ENCODE measurements at places on chromosomes 2 and 18.

GRCh38 chr2:111198701-111199100, 78.0 kb downstream of the BCL2L11 start:
- DNase-seq = no peak

GRCh38 chr2:232416521-232417470, 10.2 kb downstream of the ALPG start:
- no peak for DNase-seq

DNA sequence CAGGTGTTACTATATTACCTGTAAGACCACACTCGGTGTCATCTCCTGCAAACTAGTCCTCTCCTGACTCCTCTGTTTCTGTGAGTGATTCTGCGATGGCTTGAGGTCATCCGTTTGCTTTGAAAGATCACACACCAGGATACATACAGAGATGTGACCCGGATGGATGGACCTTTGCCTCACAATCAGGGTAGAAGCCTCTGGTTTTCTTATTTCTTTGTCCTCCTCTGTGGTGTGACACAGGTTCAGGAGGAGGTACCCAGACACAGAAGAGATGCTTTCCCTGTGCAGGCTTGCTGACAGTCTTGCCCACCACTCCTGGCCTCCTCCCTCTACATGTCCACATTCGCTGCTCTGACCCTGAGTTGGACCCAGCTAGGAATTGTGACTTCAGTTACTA, 34.6 kb downstream of the PSD4 start:
- no peak for DNase-seq

- no peak for DNase-seq
Measured at GRCh38 chr2:197247083-197247482, 63.5 kb downstream of the ANKRD44 start.

- DNase-seq = no peak
Measured at GRCh38 chr18:21177822-21178221, 64.2 kb upstream of the GREB1L start.

GRCh38 chr18:29588446-29589100, 1411.6 kb upstream of the CDH2 start:
- no peak for DNase-seq

DNA sequence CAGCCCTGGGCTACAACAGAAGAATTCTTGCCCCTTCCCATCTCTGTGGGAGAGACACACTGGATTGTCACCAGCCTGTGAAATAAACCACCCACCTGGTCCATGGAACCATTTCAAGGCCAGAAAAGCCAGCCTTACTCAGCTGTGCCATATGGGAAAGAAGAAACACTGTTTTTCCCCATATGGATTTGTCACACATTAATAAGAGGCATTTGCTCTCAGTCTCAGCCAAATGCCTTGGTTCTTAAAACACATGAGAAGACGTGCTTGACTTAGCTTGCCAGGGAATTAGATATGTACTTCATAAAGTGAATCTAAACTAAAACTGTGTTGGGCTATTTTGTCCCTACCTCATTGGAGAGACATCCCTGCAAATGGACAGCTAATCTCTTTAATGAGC, 308.6 kb upstream of the TNP1 start:
- DNase-seq = no peak

GRCh38 chr18:72342933-72343332, 201.2 kb downstream of the CBLN2 start:
- no peak for DNase-seq

- DNase-seq = no peak
Measured at GRCh38 chr2:70990216-70990615, 4.5 kb downstream of the TEX261 start.

GRCh38 chr18:41899535-41899934, 55.5 kb upstream of the PIK3C3 start:
- DNase-seq = no peak

- no peak for DNase-seq
Measured at GRCh38 chr2:10717628-10718027, 3.8 kb upstream of the ATP6V1C2 start.

DNA sequence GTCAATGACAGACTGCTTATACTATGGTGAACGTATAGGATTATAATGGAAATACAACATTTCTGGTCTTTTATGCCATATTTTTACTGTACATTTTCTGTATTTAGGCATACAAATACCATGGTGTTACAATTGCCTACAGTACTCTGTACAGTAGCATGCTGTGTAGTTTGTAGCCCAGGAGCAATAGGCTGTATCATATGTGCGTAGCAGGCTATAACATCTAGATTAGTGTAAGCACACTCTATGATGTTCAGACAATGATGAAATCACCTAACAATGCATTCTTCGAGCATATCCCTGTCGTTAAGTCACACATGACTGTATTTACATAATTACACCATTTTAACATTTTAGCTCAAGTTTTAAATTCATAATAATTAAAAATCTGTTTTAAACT, 556.6 kb upstream of the ZNF804A start:
- DNase-seq = no peak

- peak; percentile 9 for DNase-seq
Measured at GRCh38 chr18:21741562-21742314, 1.1 kb downstream of the MIB1 start.

DNA sequence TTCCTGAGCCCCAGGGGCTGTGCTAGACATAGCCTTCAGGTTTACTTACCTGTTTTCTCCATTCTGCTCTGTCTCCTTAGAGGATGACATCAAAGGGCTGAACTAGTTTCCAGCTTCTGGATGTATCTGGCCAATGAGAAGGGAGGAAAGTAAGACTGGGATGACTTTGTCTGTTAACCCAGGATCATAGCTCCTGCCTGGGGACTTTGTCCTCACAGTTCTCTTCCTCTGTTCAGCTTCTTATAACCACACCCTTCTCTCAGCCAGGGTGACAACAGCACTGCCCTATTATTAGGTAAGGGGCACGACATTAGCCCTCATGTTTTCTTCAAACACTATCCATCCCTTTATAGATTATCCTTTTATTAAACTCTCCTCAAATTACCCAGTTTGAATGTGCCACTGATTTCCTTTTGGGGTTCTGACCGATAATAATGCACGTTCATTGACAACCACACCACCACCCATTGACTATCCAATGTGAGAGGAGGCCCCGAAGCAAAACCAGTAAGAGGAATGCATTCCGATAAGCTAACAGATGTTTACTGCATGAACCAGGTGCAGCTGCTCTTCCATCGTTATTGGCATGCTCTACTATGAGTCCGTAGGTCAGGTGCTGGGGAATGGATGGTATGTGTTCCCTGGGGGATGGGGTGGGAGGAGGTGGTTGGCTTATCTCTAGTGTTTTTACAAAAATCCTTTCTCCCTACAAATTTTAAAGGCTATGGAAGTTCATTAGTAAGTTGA, 23.5 kb downstream of the TSN start:
- DNase-seq = no peak

- DNase-seq = no peak
Measured at GRCh38 chr2:67514515-67514914, 117.4 kb downstream of the ETAA1 start.

- no peak for DNase-seq
Measured at GRCh38 chr2:135667045-135667444, 74.6 kb upstream of the UBXN4 start.

DNA sequence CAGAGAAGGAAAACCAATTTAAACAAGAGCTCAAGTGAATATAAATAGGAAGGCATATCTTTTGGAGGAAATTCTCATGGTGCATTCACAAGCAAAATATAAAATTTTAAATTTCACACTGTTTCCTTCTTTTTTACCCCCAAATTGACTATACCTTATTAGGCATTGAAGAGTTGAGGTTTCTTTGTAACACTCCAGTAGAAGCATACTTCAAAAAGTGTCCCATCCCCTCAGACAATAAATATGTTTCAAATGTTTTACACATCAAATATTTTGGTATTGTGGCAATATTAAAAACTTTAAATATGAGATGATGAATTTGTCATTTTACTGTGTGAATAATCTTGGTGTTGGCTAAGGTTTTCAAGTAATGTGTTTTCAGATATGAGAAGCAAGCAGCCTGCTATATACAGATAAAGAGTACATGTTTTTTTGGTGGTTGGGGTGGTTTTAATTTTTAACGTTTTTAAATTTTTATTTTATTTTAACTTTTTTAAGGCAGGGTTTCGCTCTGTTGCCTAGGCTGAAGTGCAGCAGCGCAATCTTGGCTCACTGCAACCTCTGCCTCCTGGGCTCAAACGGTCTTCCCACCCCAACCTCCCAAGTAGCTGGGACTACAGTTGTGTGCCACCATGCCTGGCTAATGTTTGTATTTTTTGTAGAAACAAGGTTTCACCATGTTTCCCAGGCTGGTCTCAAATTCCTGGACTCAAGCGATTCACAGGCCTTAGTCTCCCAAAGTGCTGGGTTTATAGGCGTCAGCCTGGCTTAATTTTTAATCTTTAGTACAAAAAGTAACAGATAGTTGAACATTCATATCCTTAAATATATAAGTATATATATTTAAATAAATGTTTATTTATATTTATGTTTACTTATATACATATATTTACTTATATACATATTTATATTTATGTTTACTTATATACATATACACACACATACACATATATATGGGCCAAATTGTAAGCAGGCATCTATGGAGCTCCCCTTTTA, 36.5 kb upstream of the DLX1 start:
- no peak for DNase-seq

DNA sequence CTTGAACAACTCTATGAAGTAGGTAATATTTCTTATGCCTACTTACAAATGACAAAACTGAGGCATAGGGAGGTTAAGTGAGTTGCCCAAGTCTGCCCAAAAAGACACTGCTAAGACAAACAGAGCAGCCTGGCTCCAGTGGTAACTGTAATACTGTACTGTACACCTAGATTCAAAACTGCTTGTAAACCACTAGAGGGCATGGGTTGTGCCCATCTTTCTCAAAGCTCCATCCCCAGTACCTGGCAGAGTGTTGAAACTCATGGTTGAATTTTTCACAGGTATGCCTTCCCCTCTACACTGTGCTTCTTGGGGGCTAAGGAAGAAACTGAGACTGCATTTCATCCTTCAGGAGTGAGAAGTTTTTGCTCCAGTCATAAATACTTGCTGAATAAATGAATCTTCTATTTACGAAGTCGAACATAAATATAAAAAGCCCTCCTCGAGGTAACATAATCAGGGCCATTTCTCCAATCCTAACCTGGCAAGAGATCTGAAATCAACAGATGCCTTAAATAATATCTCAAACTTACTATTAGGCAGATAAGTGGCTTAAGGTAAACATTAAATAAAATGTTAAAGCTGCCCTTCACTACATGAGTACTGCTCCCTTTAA, 2.0 kb downstream of the PPP4R1 start:
- peak; percentile 24 for DNase-seq

- DNase-seq = no peak
Measured at GRCh38 chr2:85063981-85064599, 69.1 kb upstream of the TCF7L1 start.

DNA sequence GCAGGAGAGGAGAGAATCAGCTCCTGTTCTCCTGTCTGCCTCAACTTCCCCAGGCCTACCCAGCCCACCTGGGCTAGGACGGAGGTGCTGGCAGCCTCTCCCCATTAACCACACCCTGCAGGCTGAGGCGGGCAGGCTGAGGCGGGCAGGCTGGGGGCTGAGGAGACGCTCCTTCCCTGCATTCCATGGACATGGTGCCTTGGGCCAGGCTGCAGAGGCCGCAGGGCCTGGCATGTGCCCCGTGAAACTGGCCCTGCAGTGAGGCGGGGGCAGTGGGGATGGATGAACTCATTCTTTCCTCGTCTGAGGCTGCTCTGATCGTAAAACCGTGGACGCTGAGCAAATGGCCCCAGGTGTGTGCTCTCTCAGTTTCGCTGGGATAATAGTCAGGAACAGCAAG, 84.7 kb upstream of the LAPTM4A start:
- no peak for DNase-seq

DNA sequence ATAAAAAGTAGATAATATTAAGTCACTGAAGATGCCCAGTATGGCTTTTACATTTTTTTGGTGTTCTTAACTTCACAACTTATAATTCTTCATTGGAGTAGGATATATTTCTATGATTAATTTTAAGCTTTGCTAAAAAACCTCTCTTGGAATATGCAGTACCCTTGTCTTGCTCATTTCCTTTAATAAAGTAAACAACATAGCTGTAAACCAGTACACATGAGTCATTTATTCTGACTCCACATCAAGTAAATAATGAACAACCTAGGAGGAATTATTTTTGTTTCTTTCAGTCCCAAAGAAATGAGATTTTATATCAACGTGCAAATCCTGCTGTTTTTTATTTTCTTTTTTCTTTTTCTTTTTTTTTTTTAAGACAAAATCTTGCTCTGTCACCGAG, 869.1 kb downstream of the CNTNAP5 start:
- no peak for DNase-seq

GRCh38 chr2:29874745-29875144, 46.6 kb downstream of the ALK start:
- no peak for DNase-seq

GRCh38 chr2:146241023-146241422, 1603.8 kb upstream of the ACVR2A start:
- no peak for DNase-seq

DNA sequence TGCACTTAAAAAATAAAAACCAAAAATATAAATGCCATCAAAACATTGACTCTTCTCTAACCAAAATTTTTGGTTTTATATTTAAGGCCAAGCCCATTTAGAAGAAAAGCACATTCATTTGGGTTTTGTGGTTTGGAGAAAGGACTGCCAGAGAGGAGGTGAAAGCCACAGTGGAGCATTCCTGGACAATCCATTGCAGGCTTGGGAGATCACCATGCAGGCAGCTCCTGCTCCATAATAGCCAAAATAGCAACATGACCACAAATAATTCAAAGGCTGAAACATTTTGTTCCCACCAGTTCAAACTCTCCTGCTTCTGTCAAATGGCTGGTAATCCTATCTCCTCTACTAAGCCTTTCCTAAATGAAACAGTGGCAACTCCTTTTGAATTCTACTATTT, 73.5 kb downstream of the GALNT3 start:
- no peak for DNase-seq

- DNase-seq = no peak
Measured at GRCh38 chr2:136067459-136067858, 50.5 kb downstream of the CXCR4 start.

Measured in effector memory CD8-positive, alpha-beta T cell (primary cell).